ENCODE measurements at places on chromosomes 6 and 20. TPM values are rescaled to one million over a fixed set of nuclear protein-coding genes. Genes with fewer than 3 reads are reported as not detected.

Gene PLEKHG1
- not detected for total RNA-seq

Gene CCN5
- not detected for total RNA-seq

GRCh38 chr6:75503291-75503690 lies 9.7 kb upstream of the FILIP1 start:
- no peak for DNase-seq

DNA sequence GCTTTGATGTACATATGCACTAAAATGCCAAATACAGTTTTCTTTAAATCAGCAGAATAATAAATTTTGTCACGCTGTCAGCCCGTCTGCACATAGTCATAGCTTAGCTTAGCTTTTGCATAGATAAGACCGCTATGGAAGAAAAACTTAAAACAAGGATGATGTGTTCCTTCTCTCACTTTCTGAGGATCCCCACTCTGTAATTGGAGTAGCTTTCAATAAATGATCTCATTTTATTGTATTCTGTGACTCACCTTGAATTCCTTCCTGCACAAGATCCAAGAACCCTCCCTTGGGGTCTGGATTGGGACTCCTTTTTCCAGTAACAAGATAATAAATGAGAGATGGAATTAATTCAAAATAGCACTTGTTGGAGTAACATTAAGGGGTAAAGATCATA lies 186.2 kb downstream of the CDH26 start:
- DNase-seq, result peak; percentile 29

GRCh38 chr6:148513145-148514071 lies 170.8 kb downstream of the SASH1 start:
- no peak for DNase-seq

DNA sequence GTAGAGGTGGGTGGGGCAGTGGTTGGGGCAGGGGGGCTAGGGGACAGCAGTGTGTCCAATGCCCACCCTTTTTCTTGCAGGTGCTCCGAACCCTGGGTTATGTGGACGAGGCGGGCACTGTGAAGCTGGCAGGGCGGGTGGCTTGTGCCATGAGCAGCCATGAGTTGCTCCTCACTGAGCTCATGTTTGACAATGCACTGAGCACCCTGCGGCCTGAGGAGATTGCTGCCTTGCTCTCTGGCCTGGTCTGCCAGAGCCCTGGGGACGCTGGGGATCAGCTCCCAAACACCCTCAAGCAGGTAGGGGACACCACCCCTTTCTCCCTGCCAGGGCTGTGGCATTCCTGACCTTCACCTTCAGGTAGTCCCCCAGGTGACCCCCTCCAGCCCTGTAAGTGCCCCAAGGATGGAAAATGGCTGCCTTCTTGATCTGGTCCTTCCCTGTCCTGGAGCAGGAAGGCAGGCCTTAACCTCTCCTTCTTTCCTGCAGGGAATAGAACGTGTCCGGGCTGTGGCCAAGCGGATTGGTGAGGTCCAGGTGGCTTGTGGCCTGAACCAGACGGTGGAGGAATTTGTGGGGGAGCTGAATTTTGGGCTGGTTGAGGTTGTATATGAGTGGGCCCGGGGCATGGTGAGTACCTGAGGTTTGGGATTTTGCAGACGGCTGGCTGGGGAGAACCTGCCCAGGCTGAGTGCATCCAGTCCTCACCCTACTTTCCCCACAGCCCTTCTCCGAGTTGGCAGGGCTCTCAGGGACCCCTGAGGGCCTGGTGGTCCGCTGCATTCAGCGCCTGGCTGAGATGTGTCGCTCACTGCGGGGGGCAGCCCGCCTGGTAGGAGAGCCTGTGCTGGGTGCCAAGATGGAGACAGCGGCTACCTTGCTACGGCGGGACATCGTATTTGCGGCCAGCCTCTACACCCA lies 2.9 kb downstream of the DXO start:
- DNase-seq, result no peak

GRCh38 chr6:55184782-55185530 lies 10.6 kb downstream of the HCRTR2 start:
- DNase-seq, result no peak

DNA sequence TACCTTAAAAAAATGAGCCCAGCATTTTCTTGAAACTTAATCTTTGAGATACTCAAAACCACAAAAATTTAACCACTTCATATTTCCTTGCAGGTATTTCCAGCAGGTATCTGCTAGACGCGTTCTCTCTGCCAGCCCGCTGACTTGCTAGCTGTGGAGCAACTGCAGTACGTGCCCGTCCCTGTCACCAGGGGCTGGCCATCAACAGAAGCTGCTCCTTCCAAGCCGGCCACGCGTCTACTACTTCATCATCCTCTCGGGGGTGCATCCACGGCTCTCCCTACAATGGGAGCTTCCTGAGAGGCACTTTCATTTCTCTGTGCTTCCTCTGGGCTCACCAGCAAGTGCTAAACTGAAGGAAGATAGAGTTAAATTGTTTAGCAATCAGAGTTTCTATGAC lies 132.4 kb downstream of the DTNBP1 start:
- DNase-seq, result no peak

DNA sequence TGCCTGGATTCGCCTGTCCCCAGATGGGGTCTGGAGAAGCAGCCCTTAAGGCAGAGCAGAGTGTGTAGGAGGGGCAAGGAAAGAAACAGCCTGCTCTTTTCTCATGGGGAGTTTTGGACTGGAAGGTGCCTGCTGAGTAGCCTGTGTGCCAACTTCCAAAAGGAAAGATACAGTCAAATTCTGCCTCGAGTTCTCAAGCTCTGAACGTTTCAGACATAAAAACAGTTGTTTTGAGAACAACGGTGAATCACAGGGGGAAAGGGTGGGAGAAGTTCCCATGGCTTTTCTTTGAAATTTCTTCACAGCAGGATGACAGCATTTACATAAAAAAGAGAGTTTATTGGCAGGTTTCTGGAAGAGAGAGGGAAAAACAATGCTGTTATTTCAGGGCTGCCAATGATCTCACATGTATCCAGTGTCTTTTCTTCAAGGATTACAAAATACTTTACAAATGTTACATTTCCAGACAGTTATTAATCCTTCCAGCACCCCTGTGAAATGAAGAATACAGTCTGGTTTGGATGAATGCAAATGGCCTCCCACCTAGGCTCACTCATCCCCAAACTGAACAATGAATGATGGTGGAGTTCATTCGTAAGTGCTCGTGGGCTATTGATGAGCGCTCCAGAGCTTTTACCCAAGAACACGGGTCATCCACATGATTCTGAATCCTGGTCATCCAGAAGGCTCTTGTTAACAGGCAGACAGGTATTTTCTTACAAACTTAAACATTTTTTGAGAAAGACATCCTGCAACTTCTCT lies 33.8 kb upstream of the ECI2 start:
- no peak for DNase-seq

GRCh38 chr6:111070105-111071005 lies 16.9 kb upstream of the SLC16A10 start:
- no peak for DNase-seq

Measured in M059J (cell line).